Tibial nerve (tissue), 4 donors: ENCODE measurements at places on chromosomes 6 and 20. TPM values are rescaled to one million over a fixed set of nuclear protein-coding genes. Genes with fewer than 3 reads are reported as not detected.

The SLC22A1 gene
- total RNA-seq = 3.1 TPM

The FAM217A gene
- total RNA-seq = not detected

The BPIFA1 gene
- not detected for total RNA-seq

The ATXN1 gene
- total RNA-seq = 29.5 TPM

The BPIFB4 gene
- total RNA-seq = not detected
